Stimulated activated CD8-positive, alpha-beta memory T cell treated with anti-CD3 and anti-CD28 coated beads, Interleukin-15, amount 100 ng/mL, for 48 hours (primary cell): ENCODE measurements at places on chromosomes 13 and 19.
A peak's percentile ranks its signal among the peaks of the same experiment; 100 is the strongest.

DNA sequence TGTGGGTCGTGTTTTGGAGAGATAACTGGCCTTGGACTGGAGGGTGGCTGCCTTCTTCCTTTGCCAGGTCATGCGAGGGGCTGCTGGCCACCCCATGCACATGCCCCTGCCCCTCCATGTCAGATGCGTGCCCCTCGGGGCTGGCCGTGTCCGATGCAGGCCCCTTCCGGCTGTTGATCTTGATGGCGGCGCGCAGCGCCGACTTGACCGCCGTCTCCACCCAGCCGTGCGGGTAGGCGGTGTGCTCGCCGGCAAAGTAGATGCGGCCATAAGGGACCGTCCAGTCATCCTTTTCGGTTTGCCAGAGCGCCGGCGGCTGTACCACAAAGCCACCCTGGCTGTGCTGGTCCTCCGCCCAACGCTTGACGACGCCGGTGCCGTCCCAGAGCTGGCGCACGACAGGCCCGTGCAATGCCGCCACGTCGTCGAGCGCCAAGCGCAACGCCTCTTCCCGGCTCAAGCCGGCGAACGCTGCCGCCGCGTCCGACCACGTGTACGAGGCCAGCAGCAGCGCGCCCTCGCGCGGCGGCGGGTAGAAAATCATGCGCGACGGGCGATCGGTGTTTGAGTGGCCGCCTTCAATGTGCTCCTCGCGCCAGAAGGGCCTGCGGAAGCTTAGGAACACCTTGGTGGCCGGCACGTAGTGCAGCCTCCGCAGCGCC lies 6.9 kb downstream of the IL4I1 start:
- peak; percentile 65 for DNase-seq

GRCh38 chr19:51367255-51367564 lies 1.0 kb upstream of the ETFB start:
- DNase-seq: no peak

DNA sequence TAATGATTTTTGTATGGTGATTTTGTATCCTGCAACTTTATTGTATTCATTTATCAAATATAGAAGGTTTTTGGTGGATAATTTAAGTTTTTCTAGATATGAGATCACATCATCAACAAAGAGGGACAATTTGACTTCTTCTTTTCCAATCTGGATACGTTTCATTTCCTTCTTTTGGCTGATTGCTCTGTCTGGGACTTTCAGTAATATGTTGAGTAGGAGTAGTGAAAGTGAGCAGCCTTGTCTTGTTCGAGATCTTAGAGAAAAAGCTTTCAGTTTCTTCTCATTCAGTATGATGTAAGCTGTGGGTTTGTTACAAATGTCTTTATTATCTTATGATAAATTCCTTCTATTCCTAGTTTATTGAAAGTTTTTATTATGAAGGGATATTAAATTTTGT lies 352.0 kb upstream of the DACH1 start:
- no peak for DNase-seq

DNA sequence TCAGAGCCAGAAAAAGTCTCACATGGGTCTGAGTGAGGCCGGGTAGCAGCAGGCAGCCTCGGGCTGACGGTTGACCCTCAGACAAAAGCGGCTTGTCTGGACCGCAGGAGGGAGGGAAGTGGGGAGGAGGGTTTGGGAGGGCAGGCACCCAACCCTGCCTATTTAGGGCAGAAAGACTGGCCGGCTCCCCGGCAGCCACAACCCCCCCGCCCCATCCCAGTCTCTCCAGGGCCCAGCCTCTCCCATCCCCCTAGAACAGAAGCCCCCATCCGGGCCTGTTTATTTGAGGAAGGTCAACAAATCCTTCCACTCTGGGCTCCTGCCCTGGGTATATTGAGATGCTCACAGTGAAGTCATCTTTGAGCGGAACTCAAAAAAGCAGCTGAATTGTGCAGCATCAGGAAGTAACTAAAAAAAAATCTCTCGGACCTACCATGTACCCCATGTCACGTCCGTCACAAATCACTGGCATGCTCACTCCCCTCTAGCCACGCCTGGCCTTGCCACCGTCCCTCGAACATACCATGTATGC lies 6.3 kb downstream of the DACT3 start:
- DNase-seq: no peak

GRCh38 chr13:35489050-35489449 lies 12.6 kb upstream of the MAB21L1 start:
- DNase-seq: no peak

GRCh38 chr19:21691661-21692060 lies 75.7 kb downstream of the ZNF100 start:
- DNase-seq: no peak

- peak; percentile 74 for DNase-seq
Measured at GRCh38 chr19:35710784-35711723, 6.7 kb downstream of the ZBTB32 start.
